NCI-H187 (cell line): ENCODE measurements at places on chromosomes 16 and 17.

DNA sequence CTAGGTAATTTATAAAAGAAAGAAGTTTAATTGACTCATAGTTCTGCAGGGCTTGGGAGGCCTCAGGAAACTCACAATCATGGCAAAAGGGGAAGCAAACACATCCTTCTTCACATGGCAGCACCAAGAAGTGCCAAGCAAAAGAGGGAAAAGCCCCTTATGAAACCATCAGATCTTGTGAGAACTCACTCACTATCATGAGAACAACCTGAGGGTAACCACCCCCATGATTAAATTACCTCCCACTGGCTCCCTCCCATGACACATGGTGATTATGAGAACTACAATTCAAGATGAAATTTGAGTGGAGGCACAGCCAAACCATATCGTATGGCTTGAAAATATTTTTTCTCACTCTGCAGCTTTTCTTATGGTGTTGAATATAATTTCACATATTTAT is 151.7 kb downstream of the ANKFN1 start:
- no peak for DNase-seq

DNA sequence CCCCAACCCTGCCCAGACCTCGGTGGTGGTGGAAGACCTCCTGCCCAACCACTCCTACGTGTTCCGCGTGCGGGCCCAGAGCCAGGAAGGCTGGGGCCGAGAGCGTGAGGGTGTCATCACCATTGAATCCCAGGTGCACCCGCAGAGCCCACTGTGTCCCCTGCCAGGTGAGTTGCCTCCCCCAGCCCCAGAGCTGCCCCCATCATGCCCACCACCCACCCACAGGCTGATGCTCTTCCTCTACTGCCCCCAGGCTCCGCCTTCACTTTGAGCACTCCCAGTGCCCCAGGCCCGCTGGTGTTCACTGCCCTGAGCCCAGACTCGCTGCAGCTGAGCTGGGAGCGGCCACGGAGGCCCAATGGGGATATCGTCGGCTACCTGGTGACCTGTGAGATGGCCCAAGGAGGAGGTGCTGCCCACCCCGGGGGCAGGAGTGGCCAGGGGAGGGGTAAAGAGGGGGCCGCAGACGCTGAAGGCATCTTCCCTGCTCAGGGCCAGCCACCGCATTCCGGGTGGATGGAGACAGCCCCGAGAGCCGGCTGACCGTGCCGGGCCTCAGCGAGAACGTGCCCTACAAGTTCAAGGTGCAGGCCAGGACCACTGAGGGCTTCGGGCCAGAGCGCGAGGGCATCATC is 8.4 kb downstream of the GALK1 start:
- no peak for DNase-seq

- DNase-seq, result peak; percentile 61
These were observed at the start of gene ZKSCAN2 for GRCh38 chr16:25257470-25257955. Gene ZKSCAN2, minus strand, starts transcription at chr16:25257845. Its CDS starts 718 bp downstream, at chr16:25257127.

GRCh38 chr16:4247460-4247784 is 5.5 kb upstream of the SRL start:
- no peak for DNase-seq

DNA sequence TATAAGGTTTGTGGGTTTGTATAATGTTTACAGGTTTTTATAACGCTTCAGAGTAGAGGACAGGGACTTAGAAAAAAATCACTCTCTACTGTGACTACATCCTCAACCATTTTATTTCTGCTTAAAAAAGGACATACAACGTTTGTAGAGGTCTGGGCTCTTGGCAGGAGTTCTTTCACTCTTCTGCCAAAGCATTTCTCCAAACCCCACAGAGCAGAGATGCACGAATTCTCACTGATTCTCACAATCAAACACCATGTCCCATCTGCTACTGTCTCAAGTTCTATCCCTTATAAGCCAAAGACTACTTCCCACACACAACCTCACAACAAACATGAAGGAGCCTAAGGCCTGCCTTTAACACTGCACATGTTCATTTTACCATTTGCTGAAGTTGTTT is 7.0 kb upstream of the ANKFY1 start:
- DNase-seq, result no peak

GRCh38 chr16:29663016-29663806 is at the start of gene SPN:
Gene SPN, plus strand, starts transcription at chr16:29663247. Its CDS starts 482 bp downstream, at chr16:29663729.
- DNase-seq, result no peak

DNA sequence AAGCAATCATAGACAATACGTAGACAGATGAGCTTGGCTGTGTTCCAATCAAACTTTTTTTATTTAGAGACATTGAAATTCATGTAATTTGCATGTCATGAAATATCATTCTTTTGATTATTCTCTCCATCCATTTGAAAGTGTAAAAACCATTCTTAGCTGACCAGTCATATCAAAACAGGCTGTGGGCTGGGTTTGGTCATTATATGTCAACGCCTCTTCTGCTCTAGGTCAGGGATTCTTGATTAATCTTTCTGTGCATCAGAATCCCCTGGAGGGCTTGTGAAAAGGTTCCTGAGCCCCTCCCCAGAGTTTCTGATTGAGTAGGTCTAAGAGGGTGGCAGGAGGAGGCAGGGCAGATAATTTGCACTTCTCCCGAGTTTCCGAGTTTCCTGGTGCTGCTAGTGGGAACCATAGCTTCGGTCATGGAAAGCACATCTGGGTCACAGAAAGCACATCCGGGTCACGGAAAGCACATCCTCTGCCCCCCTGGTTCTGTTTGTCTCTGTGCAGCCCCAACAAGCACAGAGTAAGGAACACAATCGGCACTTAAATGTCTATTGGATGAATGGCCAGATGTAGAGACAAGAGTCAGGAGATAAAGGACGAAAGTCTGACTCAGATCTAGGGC is 16.4 kb downstream of the PIMREG start:
- no peak for DNase-seq

GRCh38 chr16:27426423-27427408 is 24.7 kb downstream of the IL21R start:
- no peak for DNase-seq

DNA sequence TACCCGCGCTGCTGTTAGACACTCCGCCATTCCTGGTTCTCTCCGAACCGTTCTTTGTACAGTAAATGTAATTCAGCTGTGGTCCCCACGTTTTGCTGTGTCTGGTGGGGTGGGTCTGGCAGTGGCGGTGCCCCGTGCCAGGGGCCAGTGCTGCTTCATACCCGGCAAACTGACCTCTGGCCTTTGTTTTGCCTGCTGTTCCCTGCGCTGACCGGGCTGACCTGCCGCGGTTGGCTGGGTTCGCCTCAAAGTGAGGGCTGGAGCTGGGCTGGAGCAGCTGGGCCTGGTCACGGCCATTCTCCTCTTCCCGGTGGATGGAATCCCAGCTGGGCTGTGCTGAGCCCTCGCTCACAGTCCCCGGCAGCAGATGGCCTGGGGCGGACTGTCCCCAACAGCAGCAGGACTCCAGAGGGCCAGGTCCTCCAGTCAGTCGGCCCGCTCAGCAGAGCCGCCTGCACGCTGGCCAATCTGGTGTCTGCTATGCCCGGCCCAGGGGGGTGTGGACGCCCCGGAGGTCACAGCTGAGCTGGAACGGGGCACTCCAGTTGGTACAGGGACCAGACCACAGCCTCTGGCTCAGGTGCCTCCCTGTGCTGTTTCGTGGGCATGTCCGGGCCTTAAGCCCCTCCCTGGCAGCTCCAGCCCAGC is 1.5 kb upstream of the WFIKKN1 start:
- DNase-seq, result no peak

GRCh38 chr16:25018972-25019617 is 3.9 kb upstream of the ARHGAP17 start:
- no peak for DNase-seq

- DNase-seq, result no peak
These were observed 37.8 kb upstream of the ADGRG1 start for GRCh38 chr16:57590654-57591085.

DNA sequence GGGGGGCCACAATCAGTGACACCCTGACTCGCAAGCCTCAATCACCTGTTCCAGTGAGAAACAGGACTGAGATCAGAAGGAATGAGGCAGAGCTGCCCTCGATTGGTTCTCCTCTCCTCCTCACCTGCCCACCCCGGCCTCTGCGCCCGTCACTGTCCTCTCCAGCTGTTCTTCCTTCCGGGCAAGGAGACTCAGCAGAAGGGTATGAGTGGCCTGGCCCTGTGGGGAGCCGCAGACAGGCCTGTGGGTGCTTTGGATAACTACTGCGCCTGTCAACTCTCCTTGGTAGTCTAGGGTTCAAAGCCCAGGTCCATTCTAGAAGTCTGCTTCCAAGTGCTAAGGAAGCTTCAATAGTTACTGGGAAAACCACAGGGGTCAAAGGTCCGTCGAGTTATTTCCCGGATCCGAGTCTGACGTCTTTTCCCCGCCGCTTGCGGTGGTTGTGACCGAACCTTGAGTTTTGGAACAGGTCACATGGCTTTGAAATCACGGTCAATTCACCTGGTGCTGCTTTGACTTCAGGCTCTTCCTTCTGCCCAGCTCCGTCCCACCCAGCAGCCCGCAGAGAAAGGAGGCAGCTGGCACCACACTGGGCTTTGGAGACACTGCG is 8.3 kb downstream of the CARD14 start:
- DNase-seq, result no peak

DNA sequence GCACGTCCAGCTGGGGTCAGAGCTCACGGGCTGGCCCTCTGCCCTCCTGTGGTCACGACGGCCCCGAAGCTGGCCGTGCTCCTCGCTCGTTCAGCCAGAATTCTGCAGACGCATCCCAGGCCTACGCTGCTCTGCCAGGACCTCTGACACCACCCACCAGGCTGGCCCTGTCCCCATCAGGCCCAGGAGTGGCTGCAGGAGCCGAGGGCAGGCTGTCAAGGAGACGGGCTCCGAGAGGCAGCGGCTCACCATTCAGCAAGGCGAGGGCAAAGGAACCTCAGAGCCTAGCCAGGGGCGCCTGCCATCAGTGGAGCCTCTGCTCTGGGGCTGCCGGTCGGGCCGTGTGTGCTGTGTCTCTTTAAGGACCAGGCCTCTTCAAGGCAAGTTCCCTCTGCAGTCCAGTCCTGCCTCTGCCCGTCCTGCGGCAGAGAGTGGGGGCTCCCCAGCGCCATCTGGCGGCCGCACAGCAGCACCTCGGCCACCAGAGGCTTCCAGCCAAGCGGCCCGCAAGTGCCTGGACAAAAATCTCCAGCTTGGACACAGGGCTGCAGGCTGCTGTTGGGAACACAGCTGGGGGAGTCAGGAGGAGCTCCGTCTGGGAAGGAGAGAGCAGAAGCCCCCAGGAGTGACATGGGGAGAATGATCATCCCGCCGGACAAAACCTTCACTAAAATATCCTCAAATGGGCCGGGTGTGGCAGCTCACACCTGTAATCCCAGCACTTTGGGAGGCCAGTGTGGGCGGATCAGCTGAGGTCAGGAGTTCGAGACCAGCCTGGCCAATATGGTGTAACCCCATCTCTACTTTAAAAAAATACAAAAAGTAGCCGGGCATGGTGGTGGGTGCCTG is 7.4 kb upstream of the ABR start:
- peak; percentile 43 for DNase-seq

DNA sequence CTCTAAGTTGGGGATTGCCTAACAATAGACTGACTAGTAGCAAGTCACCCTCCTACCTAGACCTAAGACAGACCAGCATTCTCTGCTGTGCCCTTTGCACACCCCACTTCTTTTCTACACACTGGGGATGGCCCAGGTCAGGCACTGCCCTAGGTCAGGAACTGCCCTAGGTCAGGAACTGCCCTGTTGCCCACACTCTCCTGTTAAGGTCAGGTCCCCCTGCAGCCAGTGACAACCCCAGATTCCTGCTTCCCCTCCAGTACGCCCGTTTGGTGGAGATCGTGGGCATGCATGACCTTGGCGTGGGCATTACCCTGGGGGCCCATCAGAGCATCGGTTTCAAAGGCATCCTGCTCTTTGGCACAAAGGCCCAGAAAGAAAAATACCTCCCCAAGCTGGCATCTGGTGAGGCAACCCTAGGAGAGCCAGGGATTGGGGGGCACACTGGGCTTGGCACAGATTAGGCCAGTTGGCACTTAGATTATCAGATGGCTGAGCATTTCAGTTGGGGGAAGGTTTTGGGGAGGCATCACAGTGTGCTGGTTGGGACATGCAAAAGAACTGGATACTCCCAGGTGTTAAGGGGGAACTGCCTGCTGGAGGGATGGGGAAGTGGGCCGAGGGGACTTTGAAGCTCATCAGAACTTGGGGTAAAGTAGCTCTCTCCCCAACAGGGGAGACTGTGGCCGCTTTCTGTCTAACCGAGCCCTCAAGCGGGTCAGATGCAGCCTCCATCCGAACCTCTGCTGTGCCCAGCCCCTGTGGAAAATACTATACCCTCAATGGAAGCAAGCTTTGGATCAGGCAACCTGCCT is 1.7 kb downstream of the ACADVL start:
- DNase-seq, result no peak

- no peak for DNase-seq
These were observed 91.4 kb downstream of the SYCE1L start for GRCh38 chr16:77290451-77291115.

- DNase-seq, result no peak
These were observed 422.8 kb upstream of the CCL2 start for GRCh38 chr17:33832262-33832661.

DNA sequence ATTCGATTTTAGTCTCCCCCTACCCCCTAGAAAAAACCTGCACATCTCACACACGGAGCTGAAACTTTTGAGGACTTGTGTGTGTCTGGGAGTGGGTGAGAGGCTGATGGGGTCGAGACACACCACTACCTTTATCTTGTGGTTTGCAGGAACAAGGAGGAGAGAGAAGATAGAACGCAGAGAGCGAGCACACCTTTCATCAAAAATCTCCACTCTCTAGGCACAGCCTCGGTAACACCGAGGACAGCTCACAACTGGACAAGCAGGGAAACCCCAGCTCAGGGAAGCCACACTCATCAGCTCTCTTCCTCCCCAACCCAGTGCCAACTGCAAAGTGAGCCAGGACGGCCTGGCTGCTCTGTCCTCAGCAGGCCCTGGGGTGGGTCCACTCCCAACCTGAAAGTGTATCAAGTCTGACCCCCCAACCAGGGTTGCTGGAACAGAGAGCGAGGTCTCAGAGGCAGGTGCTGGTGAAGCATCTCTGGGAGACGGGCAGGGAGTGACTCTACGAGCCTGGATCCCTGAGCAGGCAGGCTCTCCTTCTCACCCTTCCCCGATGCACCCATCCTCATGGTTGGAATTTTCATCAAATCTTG is 5.2 kb upstream of the GHDC start:
- DNase-seq, result no peak

DNA sequence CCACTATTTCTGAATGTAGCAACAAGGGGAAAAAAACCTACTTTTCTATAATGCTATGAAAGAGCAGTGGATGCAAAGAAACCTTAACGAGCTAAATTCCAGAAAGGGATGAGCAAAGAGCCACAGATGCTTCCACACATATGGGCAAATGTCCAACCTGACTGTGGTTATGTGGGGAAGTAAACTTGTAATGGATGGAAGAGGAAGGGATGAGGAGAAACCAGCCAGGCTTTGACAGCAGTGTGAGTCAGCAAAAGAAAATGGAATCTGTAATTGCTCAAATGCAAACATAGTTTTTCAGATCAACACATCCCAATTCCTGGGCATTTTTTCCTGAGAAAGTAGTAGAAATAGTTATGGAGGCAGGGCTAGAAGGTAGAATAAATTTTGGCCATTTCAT is 204.8 kb upstream of the CPHXL start:
- no peak for DNase-seq

GRCh38 chr17:60381958-60382357 is 10.0 kb downstream of the USP32 start:
- DNase-seq, result no peak

- no peak for DNase-seq
These were observed 107.4 kb downstream of the PARN start for GRCh38 chr16:14522671-14523070.
